ENCODE measurements at places on chromosomes 7 and 10.
A peak's percentile ranks its signal among the peaks of the same experiment; 100 is the strongest.

DNA sequence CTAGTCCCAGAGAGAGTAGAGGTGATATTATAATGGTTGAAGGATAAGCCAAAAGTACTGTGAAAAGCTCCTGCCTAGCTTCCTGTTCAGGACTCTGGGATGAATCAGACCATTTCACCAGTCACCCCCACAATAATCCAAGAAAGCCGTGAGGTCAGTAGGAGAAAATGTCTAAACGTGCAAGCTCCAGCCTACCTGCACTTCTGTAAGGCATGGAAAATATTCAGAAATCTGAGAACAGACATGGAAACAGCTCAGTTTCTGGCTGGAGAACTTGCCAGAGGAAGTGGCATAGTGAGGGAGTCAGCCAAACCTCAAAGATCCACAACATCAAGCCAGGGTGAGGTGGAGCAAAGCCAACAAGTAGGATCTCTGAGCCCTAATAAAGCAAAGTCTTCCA, 58.2 kb downstream of the ELAPOR2 start:
- H3K36me3 ChIP-seq = no peaks in the 10 kb centered on the region
- no peak for DNase-seq
- H3K4me3 ChIP-seq = no peak overlapping the region

GRCh38 chr7:111735661-111736551, 173.6 kb upstream of the IMMP2L start:
- no peaks in the 10 kb centered on the region for H3K4me1 ChIP-seq
- peaks cover 2% of the 10 kb centered on the region for H3K27me3 ChIP-seq
- H3K27ac ChIP-seq = no peak overlapping the region
- no peak overlapping the region for H3K4me3 ChIP-seq
- H3K36me3 ChIP-seq = no peaks in the 10 kb centered on the region

DNA sequence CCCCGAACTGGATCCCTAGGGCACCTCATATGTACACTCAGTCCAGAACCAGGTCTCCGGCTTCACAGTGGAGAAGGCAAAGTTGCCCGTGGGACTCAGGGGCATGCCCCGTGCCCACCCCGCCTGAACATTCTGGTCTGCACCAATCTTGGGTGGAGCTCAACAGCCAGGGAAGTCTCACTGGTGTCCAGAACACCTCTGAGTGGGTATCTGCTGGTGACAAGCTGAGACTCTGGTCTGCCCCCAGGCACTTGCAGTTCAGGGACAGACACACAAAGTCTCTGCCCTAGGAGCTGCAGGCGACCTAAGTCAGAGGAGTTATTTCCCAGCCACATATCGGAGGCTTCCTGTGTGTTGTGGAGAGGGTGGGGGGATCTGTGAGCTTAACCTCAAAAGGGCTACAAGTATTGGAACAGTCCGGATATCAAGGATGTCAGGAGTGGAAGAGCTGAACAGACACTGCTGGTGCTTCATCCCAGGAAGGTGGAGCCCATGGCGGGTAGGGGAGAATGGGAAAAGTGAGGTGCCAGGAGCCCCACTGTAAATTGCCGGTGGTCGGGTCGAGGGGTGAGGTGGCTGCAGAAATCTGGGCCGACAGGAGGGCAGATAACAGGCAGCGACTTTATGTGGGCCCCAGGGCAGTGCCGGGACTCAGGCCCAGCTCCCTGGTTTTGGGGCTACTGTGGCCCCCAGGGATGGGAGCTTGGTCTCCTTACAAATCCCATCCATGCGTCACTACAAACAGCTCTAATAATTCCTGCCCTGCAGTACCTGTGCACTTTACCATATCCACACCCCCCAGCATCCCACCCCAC, 8.6 kb upstream of the TLX1 start:
- peaks cover 51% of the 10 kb centered on the region for H3K27me3 ChIP-seq
- H3K27ac ChIP-seq = no peak overlapping the region
- H3K4me3 ChIP-seq = peak overlapping the region; percentile 17
- no peak for DNase-seq

DNA sequence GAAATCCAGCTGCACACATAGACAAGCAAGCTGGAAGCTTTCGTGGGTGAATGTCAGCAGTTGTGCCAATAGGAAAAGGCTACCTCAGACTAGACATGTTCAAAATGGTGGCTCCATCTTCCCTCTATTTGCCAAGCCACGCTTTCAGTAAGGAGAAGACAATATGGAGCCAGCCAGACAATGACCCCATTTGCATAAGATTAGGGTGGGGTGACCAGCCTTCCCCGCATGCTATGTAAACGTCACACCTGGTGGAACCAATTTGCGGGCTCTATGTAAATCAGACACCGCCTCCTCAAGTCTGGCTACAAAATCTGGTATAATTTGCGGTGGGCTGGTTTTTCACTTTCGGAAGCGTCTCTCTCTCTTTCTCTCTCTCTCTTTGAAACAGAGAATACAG, 297.4 kb upstream of the PCDH15 start:
- no peak overlapping the region for H3K27ac ChIP-seq
- H3K4me3 ChIP-seq = no peak overlapping the region
- H3K4me1 ChIP-seq = no peaks in the 10 kb centered on the region
- no peaks in the 10 kb centered on the region for H3K27me3 ChIP-seq

DNA sequence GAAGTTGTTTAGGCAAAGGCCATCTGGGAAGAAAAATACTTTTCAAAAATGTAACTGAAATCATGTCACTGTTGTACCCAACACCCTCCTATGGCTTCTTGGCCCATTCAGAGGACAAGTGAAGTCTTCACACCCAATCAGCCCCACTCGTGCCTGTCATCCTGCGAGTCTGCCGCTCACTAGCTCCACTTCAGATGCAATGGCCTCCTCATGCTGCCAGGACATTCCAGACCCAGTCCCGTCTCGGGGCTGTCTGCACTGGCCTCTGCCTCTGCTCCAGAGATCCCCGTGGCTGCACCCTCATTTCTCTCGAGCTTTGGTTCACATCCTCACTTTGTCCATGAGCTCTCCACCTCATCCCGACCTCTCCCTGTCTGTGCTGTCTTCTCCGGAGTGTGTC, 227.1 kb downstream of the KCNMA1 start:
- no peak overlapping the region for H3K4me3 ChIP-seq
- no peak overlapping the region for H3K27ac ChIP-seq
- no peaks in the 10 kb centered on the region for H3K4me1 ChIP-seq
- H3K27me3 ChIP-seq = peaks cover 1% of the 10 kb centered on the region
